ENCODE measurements at places on chromosomes 6 and 20.

- DNase-seq: peak; percentile 32
Observed at GRCh38 chr6:137013738-137014602, 30.8 kb downstream of the IL20RA start.

DNA sequence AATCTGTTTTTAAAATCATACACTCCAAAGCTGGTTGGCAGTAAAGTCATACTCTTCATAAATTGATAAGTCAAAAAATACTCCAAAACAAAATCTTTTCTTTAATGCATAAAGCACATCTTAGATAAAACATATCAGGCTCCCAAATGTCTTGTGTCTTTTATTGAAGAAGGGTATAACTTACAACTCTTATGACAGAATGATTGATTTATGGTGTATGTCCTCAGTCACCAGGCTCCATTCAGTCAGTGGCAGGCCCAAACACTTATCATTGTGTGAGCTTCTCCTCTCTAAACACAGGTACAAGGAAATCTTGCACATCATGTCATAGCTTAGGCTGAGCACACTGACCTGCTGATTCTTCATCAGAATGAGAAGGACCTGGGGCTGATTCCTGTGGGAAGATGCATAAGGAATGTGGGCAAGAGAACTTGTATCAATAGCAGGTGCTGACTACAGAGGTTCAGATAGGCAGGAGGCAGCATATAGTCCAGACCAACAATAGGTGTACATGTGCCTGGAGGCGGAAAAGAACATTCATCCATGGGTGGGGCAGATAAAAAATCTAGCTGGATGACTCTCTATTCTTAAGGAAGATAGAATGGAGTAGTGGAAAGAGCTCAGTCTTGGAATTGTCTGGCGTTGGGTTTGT is 1.9 kb downstream of the CALHM5 start:
- DNase-seq: no peak

GRCh38 chr6:37486121-37486839 is 13.4 kb downstream of the CCDC167 start:
- DNase-seq: no peak

DNA sequence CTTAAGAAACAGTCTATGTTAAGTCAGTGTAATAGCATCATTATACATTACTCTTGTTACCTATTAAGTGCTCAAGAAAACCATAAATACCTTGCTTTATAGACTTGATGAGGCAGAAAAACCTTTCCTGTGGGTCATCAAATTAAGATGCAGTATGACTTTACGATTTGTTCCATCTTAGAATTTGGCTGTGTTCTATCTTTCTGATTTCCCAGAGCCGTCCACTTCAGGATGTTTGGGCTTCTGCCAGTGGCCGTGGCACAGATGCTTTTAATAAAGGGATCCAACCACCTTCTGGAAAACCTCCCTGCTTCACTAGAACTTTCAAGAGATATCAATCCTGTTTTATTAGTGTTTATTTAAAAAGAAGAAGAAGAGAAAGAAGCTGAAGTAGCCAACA is 71.2 kb downstream of the PDE7B start:
- no peak for DNase-seq

DNA sequence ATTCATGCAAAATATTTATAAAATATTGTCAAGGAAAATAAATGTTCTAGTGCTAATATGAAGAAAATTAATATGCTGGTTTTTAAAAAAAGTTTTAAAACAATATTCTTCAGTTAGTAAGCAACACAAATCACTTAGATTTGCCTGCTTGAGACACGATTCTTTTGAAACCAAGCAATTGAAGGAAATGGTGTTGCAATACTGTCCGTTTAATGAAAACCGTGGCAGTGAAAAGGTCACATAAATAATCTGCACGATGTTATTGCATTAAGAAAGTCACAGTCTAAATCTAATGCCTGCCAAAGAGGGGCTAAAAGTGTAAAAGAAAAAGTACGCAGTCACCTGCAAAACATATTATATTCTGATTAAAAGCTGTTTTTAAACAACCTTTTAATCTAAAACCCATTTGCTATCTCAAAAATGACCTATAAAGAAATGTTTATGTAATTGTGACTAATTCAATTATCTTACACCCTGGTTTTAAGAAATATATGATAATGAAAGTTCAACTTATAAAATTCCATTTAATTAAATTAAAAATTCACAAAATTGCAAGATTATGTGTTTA is 143.0 kb downstream of the GMDS start:
- no peak for DNase-seq

- no peak for DNase-seq
Observed at GRCh38 chr6:163872335-163872734, 457.8 kb downstream of the QKI start.

DNA sequence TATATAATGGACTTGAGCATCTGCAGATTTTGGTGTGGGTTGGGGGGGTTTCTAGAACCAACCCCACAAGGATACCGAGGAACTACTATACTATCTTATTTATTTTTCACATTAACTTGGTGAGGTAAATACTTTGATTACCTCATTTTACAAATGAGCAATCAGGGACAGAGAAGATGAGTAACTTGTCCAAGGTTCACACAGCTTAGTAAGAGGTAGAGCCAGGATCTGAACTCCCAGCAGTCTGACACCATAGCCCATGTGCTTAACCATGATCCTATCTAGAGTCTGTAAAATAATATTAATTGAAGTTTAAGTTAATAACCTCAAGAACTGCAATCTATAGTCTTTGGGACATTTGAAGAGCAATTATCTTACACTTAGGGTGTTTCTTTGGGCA is 28.6 kb downstream of the DHX35 start:
- DNase-seq: no peak

DNA sequence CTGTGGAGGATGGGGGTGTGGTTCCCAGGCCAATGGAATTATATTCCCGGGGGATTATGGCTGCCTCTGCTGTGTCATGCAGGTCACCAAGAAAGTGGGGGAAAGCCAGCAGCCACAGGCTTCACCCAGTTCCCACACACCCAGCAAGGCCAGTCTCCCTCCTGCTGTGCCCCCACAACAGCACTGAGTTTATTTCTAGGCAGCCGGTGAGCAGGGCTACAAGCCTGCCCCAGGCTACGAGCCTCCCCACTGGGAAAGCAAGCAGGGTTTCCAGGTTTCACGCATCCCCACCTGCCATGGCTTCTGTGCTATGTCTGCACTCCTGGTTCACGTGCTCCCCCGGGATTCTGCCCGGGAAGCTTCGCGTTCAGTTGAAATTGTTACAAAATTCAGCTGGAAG is 72.6 kb downstream of the ERMARD start:
- no peak for DNase-seq

GRCh38 chr6:125906158-125906998 is 50.2 kb upstream of the HINT3 start:
- no peak for DNase-seq

DNA sequence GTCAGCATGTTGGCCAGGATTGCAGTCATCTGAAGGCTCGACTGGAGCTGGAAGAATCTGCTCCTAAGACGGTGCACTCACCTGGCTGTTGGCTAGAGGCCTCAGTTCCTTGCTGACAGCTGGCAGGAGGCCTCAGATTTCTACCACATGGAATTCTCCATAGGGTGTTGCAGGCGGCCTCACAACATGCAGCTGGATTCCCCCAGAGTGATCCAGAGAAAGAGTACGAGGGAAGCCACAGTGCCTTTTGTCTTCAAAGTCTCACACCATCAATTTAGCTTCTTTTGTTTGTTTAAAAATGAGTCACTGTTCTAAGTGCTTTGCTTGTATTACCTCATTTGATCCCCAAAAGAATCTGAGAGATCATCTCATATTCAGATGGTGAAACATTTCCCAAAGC is 65.5 kb upstream of the FYN start:
- no peak for DNase-seq

DNA sequence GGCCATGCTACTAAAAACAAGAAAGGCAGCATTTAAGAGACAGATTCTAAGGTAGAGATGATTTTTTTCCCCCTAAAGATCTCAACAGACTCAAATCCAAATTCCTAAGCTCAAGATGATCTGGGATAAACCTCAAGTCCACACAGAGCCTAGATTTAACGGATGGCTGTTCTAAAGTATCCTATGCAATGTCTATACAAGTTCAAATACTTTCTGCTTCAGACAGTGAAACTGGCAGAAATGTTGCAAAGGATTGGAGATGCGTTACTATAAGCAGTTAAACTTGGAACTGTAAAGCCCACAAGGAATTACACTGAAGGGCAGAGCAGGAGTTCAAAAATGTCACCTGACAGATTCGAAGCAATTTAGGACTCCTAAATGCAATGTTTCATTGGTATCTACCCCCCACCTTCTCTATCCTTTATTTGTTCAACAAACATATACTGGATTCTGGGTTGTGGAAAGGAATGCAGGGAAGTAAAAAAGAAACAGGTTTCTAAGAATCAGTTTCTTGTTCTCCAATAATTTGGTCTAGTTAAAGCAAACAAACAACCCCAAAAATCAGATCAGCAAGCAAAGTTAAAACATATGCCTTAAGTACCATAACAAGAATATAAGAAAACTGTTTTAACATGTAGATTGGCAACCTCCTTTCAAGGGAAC is 1.6 kb downstream of the DNAAF9 start:
- DNase-seq: no peak

DNA sequence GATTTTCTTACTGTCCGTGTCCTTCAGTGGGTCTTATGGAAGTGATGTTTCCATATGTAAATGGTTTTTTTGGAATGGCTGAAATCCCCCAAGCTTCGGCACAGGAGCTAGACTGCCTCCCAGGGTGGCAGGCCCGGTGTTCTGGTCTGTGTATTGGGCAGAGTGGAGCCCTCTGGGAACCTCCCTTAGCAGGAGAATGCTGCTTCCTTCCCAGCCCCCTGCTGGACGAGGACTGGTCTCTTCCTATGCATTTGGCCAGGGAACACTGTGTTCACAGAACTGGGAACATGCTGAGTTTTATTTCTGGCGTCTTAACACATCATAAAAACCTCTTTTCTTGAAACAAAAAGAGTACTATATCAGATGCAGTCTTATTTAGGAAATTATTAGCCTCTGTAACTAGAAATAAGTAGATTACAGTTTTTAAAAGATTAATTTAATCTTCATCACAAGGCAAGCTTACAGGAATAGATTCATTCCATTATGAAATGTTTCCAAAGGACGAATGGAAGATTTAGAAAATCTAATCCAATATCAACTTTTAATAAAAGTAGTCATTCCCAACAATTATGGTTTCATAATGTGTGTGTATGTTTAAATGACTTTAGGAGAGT is 56.6 kb downstream of the SYTL3 start:
- no peak for DNase-seq

GRCh38 chr20:36085686-36086267 is 68.8 kb upstream of the EPB41L1 start:
- DNase-seq: no peak

DNA sequence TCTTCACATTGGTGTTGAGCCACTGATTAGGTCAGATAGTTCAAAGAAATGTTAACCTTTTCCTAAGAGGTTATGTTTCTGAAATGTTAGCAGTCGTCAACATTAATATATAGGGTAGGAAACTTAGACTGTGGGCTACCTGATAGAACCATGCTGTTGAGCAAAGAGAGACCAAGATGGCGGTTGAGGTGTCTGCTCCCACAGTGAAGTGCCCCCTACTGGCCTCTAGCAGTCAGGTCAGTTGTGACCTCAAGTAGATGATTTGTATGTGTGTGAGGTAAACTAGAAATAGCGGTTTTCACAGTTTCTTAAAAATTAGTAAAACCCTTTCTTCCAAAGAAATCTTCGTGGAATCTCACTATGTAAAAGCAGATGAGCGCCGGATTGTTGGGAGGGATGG is 40.3 kb downstream of the MTHFD1L start:
- no peak for DNase-seq

DNA sequence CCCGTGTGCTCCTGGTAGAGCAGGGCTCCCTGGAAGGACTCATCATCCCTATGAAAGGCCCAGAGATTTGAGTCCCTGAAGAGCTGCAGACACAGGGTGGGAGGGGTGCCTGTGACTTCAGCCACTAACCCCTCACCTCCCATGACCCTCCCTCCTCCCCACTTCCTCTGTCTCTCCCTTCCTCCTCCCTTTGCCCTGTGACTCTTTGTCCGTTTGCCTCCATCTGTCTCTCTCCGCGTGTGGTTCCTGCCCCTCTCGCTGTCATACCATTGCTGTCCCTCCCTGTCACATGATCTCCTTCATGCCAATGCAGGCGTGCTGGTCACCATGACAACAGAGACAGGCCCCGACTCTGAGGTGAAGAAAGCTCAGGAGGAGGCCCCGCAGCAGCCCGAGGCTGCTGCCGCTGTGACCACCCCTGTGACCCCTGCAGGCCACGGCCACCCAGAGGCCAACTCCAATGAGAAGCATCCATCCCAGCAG is 19.0 kb downstream of the EPB41L1 start:
- DNase-seq: peak; percentile 61

GRCh38 chr6:167731731-167732422 is 94.8 kb upstream of the AFDN start:
- DNase-seq: peak; percentile 25

DNA sequence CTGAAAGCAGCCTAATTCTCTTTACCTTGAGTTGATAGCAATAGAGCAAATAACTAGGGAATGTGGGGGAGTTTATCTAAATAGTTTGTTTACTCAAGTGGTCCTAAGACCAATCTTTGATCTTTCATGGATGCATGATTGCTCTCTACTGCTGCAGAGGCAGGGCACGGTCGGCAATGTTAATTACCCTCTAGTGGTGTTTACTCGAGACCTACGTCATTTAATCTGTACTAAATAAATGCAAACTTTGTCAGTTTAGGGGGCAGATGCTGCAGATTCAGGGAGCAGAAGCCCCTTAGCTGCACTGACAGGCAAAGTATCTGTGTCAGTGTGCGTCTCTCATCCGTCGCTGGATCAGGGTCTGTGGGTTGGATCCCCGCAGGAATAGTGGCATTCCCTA is 6.9 kb downstream of the RTN4IP1 start:
- no peak for DNase-seq

DNA sequence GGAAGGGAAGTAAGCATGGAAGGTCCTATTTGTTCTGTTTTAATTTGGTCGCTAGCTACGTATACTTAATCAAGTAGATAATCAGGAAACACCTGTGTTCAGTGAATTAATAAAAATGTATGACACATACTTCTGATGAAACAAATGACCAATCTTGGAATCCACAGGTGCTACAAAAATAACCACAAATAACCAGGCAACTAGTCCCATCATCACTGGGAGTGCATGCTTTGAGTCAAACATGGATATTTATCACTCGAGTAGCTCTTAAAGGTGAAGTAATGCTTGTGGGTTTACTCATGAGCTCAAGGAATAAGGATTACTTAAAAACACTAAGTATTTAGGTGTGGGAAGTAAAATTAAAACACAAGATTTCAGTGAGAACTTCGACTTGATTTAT is 285.6 kb upstream of the ID4 start:
- DNase-seq: no peak

GRCh38 chr6:6841571-6841970 is 253.1 kb downstream of the LY86 start:
- DNase-seq: no peak

- DNase-seq: no peak
Observed at GRCh38 chr20:52103335-52103912, 88.2 kb downstream of the ZFP64 start.

DNA sequence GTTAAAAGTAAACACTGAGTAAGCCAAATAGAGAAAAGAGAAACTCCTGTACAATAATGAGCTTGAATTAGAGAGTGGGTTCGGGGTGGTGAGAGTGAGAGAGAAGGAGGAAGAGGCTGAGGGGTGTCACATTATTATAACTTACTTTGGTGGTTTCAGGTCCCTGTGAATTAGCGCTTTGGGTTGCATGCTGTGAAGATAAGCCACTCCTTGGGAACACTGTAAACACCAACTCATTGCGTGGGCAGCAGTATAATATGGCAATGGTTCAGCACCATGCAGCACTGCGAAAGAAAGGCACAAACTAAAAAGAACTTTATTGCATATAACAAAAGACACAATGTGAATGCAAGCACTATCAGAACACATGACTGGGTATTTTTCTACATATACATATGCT is 26.9 kb downstream of the MAP3K7 start:
- DNase-seq: no peak

Data from pons (tissue), 1 donor.